ENCODE measurements at places on chromosomes 1 and 21. TPM values are rescaled to one million over a fixed set of nuclear protein-coding genes. Genes with fewer than 3 reads are reported as not detected.

Gene ERICH3
- 5.2 TPM for total RNA-seq

Gene ADAM15
- total RNA-seq, result 12.2 TPM

Gene AADACL3
- total RNA-seq, result 0.05 TPM

Gene CRYZL1
- 18.4 TPM for total RNA-seq

Gene CFAP141
- not detected for total RNA-seq

Gene FCER1G
- 24.0 TPM for total RNA-seq

Gene ACTL8
- 0.28 TPM for total RNA-seq

Gene GUCA2B
- 0.28 TPM for total RNA-seq

Gene ADGRL2
- total RNA-seq, result 12.1 TPM

Gene PLA2G2C
- total RNA-seq, result 0.19 TPM

Gene CCDC30
- 1.9 TPM for total RNA-seq

Gene METTL18
- total RNA-seq, result 16.7 TPM

Gene CYP4Z1
- total RNA-seq, result 0.42 TPM

Gene REN
- total RNA-seq, result 0.66 TPM

Gene SPRR4
- total RNA-seq, result not detected

Gene S100A3
- 0.38 TPM for total RNA-seq

Gene OR2G6
- total RNA-seq, result not detected

Gene ZNF697
- total RNA-seq, result 1.3 TPM

Gene DTL
- total RNA-seq, result 23.4 TPM

Gene NES
- 3.7 TPM for total RNA-seq

Gene DEPDC1
- total RNA-seq, result 15.5 TPM

Gene B3GALT6
- total RNA-seq, result 16.3 TPM

Gene SH2D1B
- 0.47 TPM for total RNA-seq

Gene BRDT
- under 0.01 TPM for total RNA-seq

Gene LDLRAD1
- not detected for total RNA-seq

Gene FLAD1
- 26.7 TPM for total RNA-seq

Gene CASQ2
- 1.0 TPM for total RNA-seq

Gene OR2T35
- total RNA-seq, result not detected

Gene PAX7
- 0.05 TPM for total RNA-seq

Gene AIRE
- 11.9 TPM for total RNA-seq

Gene RGSL1
- total RNA-seq, result not detected

Gene CA6
- total RNA-seq, result 1.5 TPM

Gene GBP3
- total RNA-seq, result 13.2 TPM

Gene DCDC2B
- total RNA-seq, result not detected

All from thymus (tissue), 14 donors.